AG10803 (cell line): ENCODE measurements at places on chromosomes 13 and 19.

GRCh38 chr19:29819986-29820385 is 8.2 kb downstream of the CCNE1 start:
- DNase-seq: no peak

DNA sequence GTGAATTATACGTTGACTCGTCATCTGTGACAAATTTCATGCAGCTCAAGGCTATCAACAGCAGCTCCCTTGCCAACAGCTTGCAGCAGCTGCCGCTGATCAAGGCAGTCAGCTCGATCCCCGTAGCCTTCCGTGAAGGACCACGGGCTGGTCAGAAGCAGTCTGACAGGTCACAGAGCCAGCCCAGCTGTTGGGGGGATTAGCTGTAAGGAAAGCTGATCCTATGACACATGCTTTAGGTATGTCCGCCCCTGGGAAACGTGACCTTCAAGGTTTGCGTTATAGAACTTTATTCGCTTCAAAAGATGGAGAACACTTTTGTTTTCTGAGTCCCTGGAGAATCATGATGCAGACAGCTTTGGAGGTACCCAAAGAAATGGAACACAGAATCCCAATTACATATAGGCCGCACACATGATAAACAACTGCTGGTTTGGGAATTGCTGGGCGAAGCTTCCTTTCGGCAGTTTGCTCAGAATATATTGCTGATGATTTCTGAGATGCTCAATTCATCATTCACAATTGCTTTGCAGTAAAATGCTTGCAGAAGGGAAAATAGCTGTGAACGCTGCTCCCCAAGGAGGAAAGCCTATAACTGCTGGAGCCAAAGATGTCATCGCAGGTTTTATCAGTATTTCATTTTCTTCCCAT is 62.6 kb upstream of the USP29 start:
- no peak for DNase-seq

GRCh38 chr13:38670627-38671026 is 16.2 kb upstream of the FREM2 start:
- DNase-seq: no peak

GRCh38 chr19:20165971-20166592 is 932 bp upstream of the ZNF486 start:
- no peak for DNase-seq

DNA sequence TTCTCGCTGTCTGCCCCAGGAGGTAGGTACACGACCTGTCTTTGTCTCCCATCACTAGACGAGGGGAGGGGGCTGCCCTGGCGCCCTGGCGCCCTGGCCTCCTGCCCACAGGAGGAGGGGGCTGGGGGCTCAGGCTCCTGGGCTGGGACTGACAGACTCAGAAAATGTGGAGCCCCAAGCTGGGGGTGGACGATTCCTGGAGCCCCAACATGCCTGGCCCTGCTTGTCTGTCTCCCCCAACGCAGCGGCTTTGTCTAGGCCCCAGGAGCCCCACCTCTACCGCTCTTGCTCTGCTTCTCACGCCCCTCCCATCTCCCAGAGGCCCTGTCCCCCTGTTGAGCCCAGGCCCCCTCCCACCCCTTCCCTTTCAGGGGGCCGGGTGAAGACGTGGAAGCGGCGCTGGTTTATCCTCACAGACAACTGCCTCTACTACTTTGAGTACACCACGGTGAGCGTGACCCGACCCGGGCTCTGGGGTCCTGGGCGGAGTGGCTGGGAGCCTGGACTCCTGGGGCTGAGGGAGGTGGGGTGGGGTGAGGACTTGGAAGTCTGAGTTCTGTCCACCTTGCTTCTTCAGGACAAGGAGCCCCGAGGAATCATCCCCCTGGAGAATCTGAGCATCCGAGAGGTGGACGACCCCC is 8.6 kb downstream of the CYTH2 start:
- no peak for DNase-seq

GRCh38 chr13:46531953-46532352 is 21.0 kb upstream of the LRCH1 start:
- no peak for DNase-seq

GRCh38 chr19:14440049-14440448 is 6.9 kb downstream of the PKN1 start:
- DNase-seq: no peak

- DNase-seq: peak; percentile 95
These were observed 157.0 kb upstream of the FNDC3A start for GRCh38 chr13:48818495-48819356.

DNA sequence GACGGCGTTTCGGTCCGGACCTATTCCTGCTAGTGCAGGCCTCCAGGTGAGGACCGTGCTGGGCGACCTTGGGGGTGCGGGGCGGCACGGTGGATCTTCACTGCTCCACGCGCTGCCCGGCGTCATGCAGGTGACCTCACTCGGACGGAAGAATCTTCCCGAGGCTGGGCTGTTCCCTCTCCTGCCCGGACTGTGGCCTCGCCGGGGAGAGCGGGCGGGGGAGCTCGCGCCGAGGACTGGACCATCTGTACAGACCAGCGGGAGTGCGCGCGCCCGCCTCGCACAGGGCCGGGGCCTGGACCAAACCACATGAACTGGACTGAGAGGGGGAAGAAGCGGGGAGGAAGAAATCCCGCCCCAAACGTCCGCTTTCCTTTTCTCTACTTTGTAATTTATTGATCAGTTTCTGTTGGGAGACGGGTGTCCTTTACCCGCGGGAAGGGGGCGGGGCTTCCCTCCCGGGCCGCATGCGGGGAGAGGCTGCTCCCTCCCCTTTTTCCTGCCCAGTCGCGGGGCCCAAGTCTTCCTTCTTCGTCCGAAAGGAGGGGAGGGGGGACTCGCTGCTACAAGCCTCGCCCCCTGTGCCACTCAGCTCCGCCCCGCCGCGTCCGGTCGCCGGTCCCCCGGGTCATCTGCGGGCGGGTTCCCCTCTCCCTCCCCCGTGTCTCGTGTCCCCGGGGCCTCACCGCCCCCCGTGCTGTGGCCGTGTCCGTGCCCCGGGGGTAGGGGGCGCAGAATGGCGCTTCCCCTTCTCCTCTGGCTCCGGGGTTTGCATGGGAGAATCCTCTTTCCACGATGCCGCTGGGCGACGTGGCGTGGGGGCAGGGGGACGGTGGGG is 4.9 kb downstream of the HRC start:
- DNase-seq: peak; percentile 69

DNA sequence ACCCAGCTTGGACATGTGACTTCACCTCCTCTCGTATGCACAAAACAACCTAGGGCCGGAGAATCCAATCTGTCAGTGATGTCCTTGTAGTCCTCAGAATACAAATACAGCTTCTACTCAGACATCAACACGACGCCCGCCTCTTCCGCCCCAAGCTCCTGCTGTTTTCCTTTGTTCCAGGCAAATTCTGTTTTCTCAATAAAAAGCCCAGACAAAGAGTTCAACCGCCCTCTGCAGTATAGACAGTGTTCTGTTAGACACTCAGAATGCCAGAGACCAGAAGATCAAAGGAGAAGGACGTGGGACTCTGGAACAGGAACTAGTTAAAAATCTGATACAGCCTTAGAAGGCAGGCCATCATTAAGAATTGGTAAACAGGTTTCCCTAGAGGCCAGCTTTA is 42.0 kb upstream of the GGACT start:
- no peak for DNase-seq

DNA sequence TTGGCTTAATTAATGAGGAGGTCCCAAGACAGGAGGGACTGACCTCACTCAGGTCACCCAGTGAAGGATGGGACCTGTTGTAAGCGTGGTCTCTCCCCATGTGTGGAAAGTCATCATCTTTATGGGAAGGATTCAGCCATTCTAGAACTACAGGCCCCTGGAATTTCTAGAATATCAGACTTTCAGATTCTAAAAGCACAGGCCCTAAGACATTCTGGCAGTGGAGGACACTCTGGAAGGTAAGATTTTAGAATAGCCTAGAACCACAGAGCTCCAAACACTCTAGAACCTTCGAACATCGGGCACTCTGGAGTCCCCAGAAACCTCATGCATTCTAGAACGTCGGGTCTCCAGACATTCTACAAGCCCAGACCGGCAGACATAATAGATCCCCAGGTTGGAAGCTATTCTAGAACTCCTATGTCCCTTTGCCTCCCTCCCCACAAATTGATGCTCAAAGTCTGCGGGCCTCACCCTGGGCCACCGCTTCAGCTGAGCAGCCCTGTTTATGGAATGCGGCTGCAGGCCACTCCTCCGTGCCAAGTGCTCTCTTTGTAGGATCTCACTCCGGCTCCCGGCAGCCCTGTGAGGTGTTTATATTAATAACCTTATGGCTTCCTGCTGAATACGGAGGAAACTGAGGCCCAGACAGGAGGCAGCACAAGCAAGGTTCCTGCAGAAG is 1.9 kb upstream of the KLK15 start:
- DNase-seq: peak; percentile 5

DNA sequence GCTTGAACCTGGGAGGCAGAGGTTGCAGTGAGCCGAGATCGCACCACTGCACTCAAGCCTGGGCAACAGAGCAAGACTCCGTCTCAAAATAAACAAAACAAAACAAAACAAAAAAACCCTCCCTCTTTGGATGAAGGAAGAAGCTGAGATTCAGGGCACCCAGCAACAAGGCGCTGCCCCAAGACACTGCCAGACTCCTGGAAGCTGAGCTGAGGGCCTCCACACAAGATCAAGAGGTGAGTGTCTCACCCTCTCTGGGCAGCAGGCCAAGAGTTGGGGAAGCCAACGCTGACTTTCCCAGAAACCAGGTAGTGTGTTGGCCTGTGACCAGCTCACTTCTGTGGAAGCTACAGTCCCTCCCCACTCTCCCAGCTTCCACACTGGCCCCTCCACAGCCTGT is 3.7 kb upstream of the TYROBP start:
- DNase-seq: no peak

DNA sequence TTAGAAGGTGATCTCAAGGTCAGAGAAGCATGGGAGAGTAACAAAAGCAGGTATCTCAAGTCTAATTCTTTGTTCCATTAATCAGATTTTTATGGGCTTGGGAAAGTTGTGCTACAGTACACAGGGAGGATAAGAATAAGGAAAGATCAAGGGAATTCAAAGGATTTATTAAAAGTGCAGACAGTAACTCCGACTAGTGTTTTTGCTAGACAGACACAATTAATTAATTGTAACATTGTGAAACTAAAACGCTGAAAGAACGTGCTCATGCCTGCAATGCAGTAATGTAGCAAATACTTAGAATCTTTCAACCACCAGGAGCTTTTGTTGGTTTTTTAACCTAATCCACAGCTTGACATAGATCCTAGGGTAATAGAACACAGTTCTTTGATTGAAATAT is 221.5 kb downstream of the DACH1 start:
- no peak for DNase-seq

DNA sequence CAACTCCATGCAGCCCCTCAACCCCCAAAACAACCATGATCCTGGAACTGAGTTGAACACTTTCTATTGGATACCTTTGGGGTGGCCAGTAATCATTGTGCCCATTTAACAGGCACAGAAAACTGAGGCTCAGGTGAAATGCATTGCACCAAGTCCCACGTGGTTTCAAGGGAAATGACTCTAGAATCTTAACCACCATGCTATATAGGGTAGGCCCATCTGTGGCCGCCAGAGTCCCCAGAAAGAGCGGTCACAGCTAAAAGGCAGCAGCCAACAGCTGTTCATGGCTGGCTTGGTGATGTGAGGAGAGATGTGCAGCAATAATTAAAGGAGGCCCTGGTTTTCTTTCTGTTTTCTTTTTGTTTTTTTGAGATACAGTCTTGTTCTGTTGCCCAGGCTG is 2.6 kb downstream of the CNN1 start:
- DNase-seq: no peak

- no peak for DNase-seq
These were observed 70.6 kb upstream of the MEDAG start for GRCh38 chr13:30835442-30835841.

DNA sequence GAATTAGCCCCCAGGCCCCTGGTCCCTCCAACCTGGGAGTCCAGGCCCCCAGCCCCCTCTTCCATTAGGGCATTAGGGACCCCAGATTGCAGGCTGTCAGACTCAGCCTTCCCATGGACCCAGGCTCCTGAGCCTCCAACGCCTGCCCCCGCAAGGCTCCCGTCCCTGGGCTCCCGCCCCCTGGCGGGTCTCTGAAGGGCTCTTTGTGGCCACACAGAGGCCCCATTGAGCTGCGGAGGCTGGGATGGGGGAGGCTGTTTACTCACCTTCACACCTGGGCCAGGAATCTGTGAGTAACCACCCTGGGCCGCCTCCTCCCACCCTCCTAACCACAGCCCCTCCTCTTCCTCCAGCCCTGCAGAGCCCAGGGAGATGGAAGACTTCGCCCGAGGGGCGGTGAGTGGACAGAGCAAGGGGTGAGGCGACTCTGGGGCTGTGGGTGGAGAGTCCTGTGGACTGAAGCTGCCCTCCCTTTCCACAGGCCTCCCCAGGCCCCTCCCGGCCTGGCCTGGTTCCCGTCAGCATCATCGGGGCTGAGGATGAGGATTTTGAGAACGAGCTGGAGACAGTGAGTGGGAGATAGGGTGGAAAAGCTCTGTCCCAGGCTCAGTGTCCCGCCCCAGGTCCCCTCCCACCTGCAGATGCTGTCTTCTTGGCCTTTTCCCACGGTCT is 4.9 kb downstream of the ARHGEF1 start:
- no peak for DNase-seq

GRCh38 chr13:32472194-32472621 is 44.3 kb upstream of the N4BP2L1 start:
- DNase-seq: no peak

- DNase-seq: no peak
These were observed 495.4 kb downstream of the TBC1D4 start for GRCh38 chr13:74986609-74987008.

GRCh38 chr19:18137657-18138339 is 15.2 kb upstream of the PIK3R2 start:
- DNase-seq: no peak

- DNase-seq: no peak
These were observed 1137.7 kb downstream of the UQCRFS1 start for GRCh38 chr19:28075229-28075628.

DNA sequence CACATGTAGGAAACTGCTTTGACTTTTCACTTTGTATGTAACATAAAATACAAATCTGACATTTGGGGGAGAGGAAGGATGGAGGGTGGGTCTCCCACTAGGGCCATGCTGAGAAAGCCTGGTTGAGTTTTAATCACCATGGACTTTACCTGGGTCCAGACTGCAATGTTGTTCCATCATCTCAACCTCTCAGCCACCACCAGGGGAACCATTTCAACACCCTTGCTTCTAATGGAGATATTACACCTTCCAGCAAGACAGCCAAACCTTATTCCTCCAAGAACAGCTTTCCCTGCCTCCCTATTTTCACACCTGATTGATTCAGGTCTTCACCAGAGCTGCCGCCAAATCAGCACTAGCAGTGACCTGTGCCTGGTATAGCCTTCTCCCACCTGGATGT is 56.0 kb downstream of the ZAR1L start:
- DNase-seq: no peak

GRCh38 chr19:682678-683320 is 6.6 kb downstream of the FSTL3 start:
- no peak for DNase-seq

DNA sequence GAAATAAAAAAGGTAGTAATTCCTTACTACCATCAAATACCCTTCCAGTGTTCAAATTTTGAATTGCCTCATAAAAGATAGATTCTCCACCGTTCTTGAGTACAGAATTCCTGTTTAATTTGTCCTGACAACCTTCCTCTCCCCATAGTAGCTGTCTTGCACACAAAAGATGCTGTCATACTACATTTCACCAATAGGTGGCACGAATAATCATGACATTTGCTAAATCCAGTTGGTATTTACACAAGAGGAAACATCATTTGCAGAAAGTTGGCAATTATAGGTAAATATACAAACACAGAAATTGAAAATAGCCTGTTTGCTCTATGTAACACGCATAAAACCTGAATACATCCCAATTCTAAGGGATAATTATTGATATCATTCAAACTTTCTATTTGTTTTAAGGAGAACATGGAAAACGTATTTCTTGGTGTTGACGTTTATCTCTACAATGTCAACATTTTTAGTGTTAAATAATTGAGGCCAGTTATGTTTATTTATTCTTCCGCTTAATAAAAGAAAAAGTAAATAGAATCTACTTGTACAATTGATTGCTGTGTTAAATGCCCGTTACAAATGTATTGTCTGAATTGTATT is 58.3 kb upstream of the CLDN10 start:
- DNase-seq: peak; percentile 63
